ENCODE measurements at places on chromosomes 6 and 20.

GRCh38 chr20:32191422-32191821 lies 16.1 kb downstream of the PLAGL2 start:
- no peak for DNase-seq

DNA sequence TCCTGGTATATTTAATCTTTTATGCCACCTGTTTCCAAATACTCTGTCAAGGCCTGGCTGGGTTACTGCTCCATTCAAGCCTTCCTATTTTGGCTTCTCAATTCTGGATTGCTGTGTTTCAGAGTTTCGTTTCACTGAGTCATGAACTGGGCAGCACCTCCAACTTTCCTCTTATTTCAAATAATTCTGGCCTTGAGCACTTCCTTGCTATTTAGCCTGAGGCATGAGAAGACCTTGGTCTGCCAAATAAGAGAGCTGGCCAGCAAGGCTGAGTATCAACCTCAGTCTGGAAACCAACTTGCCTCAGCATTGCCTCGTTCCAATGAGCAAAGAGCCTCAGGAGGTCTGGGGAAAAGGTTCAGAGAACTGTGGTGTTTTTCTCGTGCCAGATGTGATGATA lies 66.6 kb downstream of the TNFAIP3 start:
- DNase-seq, result no peak

DNA sequence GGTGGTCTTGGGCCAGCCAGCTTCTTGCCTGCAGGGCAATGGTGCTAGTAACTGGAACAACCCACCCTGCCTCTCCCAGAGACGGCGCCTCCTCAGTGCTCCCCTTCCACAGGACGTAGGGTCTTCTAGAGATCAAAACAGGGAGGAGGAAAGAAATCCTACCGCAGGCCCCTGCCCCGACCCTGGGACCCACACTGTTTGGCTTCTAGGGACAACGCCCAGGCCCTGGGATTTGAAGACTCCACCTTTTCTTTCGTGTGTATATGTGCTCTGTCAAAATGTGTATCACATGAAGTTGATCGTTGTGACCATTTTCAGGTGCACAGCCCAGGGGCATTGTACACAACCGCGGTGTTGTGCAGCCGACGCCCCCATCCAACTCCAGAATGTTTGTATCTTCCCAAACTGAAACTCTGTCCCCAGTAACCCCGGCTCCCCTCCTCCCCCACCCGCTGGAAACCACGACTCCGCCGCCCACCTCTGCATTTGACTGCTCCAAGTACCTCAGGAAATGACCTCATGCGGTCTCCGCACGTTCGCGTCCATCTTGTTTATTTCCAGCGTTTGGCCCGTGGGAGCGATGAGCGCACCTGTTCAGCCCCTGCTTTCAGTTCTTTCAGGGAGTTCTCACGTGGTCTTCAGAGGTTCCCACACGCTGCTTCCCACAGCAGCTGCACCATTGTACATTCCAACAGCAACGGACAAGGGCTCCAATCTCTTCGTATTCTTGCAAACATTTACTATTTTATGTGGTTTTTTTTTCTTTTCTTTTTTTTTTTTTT lies 3.4 kb upstream of the BHLHE23 start:
- DNase-seq, result peak; percentile 49

GRCh38 chr6:2432292-2432691 lies 186.9 kb upstream of the GMDS start:
- DNase-seq, result no peak

- DNase-seq, result peak; percentile 73
These were observed 23.0 kb upstream of the GTSF1L start for GRCh38 chr20:43749734-43750294.

DNA sequence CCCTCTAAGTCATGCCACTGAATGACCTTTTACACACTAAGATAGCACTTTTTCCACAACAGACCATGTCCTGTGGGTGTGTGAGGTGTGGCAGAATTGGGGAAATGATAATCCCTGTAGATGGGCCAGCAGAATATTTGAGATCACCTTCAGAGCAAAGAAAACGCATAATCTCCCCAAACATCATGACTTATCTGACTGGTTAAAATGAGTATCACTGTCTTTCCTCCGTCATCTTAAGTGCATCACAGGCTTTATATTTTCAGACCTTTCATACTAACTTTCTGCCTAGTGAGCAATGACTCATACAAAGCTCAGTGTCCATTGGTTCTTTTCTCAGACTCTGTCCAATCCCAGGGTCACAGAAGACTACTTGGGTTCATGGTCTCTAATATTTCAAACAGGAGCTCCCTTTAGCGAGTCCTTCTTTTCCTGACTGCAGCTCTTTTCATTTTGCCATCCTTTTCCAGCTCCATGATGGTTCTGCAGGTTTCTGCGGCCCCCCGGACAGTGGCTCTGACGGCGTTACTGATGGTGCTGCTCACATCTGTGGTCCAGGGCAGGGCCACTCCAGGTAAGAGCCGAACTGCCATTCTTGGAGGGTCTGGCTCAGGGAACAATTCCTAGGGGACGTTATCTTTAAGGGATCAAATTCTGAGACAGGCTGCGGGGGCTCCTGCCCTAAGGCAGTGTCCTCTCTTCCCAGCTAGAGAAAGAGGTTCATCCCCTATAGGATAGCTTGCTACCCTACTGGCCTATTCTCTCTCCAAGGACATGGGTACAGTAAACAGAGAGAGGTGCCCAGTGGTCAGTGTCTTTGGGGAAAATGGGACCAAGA lies at the start of gene HLA-DPB1:
Gene HLA-DPB1, plus strand, starts transcription at position 423 of the 838 bp plus-strand sequence. Its CDS starts 52 bp downstream, at position 475.
- DNase-seq, result no peak

GRCh38 chr20:25493748-25494505 lies 86.5 kb downstream of the GINS1 start:
- DNase-seq, result no peak

DNA sequence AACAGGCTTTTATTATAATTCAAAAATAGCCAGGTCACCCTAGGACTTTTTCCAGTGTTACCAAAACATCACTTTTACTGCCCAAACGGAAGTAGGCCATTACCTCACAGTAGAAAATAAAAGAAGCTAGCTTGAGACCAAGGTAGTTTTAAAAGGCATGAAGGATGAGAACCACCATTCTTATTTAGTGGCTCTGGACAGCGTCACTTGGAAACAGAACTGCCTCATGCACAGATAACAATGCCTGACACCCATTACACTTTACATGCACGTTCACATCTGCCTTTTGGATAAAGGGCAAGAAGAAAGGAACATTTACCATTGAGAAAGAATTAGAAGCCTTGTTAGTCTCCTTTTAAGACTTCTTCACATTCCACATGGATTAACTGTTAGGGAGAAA lies 1.9 kb upstream of the PAQR8 start:
- no peak for DNase-seq

- no peak for DNase-seq
These were observed 52.3 kb downstream of the EZR start for GRCh38 chr6:158766621-158767455.

GRCh38 chr6:14290772-14291330 lies 173.3 kb downstream of the CD83 start:
- DNase-seq, result no peak

DNA sequence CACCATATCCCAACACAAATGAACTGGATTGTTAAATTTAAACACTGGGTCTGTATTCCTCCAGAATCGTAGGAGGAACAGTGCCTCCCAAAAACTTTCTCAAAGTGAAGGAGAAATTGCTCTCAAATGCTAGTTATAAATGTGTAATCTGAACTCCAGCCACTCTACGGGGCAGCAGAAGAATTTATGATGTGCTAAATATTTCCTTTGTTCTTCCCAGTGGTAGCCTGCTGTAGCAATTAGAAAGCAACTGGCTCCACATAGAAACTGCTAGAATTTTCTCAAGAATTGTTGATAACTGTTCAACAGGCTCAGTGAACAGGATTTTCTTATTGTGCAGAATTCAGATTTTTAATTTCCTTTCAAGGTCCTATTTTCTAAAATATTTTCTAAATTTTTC lies 49.8 kb upstream of the EYA4 start:
- no peak for DNase-seq

- no peak for DNase-seq
These were observed 8.5 kb downstream of the NDUFAF4 start for GRCh38 chr6:96889146-96889545.

- no peak for DNase-seq
These were observed 658.2 kb downstream of the GRIK2 start for GRCh38 chr6:102051720-102052119.

GRCh38 chr6:24454452-24454851 lies 34.9 kb downstream of the GPLD1 start:
- DNase-seq, result no peak

DNA sequence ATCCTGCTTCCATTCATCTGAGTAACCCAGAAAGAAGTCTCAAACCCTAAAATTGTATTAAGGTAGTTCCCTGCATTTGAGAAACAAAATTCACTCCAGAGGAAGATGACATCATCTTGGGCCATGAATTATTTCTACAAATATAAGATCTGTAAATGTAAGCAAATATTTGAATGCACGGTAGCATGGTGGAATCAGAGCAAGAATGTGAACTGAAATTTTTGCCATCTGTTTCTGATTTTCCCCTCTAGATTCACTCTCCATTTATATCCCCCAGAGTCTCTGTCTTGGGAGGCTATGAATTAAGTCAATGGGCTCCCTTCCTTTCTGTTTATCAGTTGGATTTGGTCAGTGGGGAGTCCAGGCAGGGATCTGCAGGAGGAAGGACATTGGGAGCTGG lies 5.8 kb upstream of the MAP3K5 start:
- no peak for DNase-seq

- DNase-seq, result no peak
These were observed 70.4 kb downstream of the PLAGL1 start for GRCh38 chr6:143937668-143937970.

- DNase-seq, result no peak
These were observed 14.0 kb upstream of the PLCB1 start for GRCh38 chr20:8118039-8118438.

DNA sequence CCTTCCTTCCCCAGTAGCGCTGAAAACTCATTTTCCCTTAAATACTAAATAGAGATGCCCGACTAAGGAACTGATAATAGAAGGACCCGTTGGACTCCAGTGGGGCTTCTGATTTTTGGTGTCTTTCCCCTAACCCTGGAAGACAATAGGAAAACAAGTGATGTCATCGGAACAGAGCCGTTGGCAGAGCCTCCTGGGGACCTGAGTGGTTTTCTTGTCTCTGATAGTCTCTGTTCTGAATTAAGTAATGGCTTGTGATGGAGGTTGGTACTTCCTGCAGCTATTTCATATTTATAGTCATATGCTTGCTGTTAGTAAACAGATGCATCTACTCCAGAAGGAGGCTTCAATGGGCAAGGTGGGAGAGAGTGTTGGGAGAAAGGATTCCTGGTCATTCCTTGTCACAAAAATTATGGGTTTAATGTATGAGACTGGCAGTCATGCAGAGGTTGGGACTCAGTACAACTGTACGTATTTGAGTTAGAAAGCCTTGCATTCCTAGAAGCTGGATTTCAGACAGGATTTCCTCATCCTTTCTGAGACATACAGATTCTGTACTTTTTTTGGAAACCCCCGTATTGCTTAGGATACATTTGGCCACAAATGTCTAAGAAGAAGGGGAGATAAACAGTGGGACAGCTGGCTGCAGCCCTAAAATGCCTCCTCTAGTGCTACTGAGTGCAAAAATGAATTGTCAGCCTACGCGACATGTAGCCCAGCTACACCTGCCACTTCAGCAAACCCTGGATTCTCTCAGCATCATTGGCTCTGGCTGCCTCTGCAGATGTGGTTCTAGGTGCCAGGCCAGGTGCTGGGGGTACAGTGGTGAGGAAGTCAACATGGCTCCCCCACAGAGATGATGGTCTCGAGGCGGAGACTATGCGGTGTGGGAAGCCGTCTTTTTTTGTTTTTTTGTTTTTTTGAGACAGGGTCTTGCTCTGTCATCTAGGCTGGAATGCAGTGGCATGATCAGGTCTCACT lies 38.1 kb downstream of the CDS2 start:
- no peak for DNase-seq

DNA sequence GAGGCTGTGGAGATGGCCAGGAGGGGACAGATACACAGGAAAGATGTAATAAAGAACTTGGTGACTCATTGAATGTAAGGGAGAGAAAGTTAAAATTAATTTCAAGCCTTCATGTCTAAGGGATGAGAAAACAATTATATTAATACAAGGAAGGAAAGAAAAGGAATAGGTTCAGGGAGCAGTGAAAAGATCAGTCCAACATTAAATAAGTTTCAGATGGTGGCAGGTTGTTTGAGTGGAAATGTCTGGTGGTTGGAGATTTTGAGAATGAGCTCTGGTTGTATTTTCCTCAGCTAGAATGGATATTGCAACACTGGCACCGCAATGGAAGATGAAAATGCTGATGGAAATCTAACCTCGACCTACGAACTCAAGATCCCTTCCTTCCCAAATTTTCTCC lies 304.3 kb downstream of the COL12A1 start:
- no peak for DNase-seq

GRCh38 chr6:160445130-160445529 lies 97.0 kb downstream of the SLC22A3 start:
- no peak for DNase-seq

- no peak for DNase-seq
These were observed 443.0 kb downstream of the TFAP2B start for GRCh38 chr6:51261691-51262090.

DNA sequence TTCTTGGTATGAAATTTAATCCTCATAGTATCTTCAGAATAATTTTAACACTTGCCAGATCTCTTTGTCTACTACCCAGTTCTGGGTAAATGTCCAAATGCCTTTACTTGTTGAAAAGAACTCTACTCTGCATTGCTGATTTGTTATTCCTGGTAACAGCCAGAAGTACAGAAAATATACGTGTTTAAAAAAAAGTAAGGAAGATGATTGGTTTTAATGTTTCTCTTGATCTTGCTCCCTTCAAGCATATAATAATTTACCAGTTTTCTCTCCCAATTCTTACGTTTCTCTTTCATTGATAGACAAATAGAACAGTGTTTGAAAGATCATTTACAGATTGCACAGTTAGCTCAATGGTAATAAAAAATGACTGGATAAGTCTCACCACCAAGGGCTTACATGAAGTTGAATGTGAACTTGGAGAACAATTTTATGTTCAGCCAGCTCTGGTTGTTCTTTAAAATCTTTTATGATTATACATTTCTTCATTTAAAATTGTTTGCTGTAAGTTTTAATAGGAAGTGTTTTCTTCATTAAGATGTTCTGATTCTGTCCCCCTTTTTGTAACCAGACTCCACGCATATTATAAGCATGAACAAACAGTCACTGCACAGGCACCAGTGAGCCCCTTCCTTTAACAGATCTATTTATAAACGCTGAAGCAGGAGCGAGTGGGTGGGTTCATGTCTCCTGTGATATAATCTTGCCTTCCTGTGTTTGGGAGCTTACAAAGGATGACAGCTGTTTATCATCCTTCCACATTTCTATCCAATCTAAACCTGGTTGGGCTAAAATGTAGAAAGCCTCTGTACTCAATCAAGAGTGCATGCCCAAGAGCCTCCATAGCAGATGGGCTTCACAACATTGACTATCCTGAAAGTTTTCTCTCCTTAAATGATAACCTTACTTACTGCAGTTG lies 299.5 kb downstream of the PRL start:
- no peak for DNase-seq

DNA sequence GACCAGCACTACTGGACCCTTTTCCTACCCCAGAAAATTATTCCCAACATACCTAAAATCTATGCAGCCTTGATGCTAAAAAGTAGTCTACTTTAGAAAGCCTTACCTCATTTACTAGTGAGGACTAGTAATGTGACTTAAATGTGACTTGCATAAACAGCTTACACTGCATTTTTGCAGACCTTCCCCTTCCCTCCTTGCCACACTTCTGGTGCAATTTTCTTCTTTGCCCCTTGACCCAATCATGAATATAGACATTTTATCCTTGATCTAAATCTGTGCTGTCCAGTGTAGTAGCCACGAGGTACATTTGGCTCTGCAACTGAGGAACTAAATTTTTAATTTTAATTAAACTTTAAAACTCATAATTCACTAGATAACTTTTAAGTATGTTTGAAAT lies 7.0 kb upstream of the ZKSCAN8 start:
- no peak for DNase-seq

- no peak for DNase-seq
These were observed 14.7 kb downstream of the GNAS start for GRCh38 chr20:58867211-58867610.

Measured in stimulated activated CD8-positive, alpha-beta memory T cell treated with anti-CD3 and anti-CD28 coated beads, Interleukin-4, amount 100 ng/mL, for 24 hours (primary cell).